Non-pigmented ciliary epithelial cell (primary cell): ENCODE measurements at places on chromosomes 4 and X.

DNA sequence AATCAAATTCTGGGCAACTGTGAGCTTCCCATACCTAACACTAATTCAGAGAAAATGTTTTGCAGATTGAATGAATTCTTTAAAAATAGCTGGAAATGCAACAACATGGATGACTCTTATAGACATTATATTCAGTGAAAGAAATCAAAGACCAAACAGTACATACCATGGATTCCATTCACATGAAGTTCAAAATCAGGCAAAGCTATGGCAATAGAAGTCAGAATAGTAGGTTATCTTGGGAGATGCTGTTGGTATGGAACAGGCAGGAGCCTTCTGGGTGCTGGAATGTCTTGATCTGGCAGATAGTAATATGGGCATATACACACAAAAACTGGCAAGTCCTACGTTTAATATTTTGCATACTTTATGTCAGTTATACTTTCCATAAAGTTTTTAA is 25.5 kb upstream of the CBLL2 start:
- peak; percentile 15 for DNase-seq

DNA sequence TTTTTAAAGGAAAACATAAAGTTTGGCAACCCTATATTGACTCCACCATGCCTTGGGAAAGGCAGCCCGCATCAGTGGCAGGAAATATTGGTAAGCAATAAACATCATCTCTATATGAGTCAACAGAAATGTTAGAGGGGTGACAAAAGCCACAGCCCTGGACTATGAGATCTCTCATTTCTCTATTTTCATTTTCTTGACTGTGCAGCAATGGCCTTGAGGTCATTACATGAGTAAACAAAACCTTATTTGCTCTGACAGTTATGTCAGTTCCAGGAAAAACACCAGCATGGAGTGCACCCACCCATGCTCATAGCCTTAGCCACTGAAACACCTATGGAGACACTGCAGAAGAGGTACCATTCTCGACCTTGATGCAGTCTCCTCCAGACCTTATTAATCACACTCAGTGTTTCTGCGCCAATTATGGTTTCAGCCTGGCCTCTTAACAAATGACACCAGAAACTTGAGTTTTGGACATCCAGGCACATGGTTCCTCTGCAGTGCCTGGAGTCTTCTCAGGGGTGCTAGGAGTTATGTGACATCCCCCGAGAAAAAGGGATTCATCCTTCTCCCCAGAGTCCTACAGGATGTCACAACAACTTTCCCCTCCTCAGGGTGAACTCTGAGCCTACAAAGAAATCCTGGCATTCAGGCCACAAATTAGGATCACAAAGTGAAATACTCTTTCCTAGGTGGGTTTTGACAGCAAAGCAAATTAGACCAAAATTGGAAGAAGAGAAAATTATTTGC is 16.0 kb upstream of the HPGD start:
- DNase-seq: no peak

GRCh38 chrX:31224381-31225012 is 152.7 kb upstream of the FTHL17 start:
- no peak for DNase-seq

GRCh38 chr4:83455281-83456183 is at the start of the genes HELQ and MRPS18C:
Gene HELQ (minus strand): TSS chr4:83455823. CDS start chr4:83455693, 130 bp downstream.
Gene MRPS18C (plus strand): TSS chr4:83456058. CDS start chr4:83456078, 20 bp downstream.
- DNase-seq: peak; percentile 96

DNA sequence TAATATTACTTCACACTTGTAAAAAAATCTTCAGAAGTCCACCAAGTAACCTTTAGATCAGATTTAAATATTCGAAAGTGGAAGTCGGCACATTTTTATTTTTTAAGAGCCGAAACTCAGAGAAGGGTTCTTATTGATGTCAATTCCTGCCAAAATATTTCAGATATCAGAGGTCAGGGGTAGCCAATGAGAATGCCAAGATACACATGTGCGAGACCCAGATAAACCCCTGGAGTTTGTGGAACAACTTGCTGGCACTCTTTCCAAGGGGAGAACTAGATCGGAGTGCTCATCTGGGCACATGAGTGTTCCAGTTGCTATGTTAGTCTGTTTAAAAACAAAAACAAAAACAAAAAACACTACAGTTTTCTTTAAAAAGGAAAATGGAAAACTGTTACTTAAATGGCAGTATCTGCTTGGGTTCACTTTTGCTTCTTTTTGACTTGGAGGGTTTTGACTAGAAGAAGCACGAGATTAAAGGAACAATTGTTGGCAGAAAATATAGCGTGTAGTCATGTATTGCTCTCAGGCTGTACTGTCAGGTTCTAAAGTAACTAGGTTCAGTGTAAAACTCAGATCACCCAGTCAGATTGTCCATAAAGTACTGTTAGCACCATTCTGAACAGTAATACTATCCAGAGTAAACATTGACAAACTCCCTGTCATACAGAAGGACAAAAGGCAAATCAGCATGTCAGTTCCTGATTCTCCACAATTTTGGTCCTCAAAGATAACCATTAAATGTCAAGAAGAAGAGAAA is 188.0 kb upstream of the PACRGL start:
- no peak for DNase-seq

GRCh38 chrX:39975101-39975925 is 122.4 kb downstream of the BCOR start:
- no peak for DNase-seq

DNA sequence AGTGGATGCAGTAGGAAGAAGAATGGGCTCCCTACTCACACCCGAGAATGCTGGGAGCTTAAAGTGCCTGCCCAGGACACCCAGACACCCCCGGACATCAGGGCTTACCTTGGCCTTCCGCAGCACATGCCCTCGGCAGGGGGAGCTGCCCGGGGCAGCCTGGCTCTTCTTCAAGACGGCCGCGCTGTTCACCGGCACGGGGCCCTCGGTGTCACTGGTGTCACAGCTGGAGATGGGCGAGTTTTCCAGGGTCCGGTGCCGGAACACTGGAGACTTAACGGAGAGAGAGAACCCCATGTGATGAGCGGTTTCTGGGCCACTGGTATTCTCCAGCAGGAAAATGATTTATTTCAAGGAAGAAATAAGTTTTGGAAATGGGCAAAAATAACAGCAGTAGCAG is 170.9 kb downstream of the AFAP1 start:
- no peak for DNase-seq

DNA sequence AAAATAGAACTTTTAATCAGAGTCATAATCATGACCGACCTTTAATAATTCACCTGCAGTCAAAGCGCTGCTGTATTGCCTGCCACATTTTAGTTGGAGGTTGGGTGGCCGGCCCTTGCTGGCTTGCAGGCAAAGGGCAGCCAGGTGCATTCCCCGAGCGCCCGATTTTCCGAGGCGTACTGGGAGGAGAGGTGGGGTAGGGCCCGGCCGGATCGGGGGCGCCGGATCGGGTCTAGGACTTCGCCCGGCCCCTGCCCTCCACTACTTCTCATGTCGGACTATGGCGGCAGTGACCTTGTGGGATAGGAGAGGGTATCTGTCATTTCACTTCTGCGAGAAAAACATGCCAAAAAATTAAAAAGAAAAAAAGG is 2.5 kb upstream of the RS1 start:
- DNase-seq: no peak

DNA sequence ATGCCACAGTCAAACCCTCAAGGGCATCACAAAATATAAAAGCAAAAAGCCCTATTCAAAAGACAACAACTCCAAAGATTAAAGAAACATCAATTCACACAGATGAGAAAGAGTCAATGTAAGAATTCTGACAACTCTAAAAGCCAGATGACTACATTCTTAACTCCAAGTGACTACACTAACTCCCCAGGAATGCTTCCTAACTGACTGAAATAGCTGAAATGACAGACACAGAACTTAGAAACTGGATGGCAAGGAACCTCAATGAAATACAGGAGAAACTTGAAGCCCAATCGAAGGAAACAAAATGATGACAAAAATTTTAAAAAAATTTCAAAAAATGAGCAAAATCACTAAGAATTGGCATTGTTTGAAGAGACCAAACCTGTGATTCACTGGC is 1047.6 kb upstream of the PCDH10 start:
- peak; percentile 30 for DNase-seq

DNA sequence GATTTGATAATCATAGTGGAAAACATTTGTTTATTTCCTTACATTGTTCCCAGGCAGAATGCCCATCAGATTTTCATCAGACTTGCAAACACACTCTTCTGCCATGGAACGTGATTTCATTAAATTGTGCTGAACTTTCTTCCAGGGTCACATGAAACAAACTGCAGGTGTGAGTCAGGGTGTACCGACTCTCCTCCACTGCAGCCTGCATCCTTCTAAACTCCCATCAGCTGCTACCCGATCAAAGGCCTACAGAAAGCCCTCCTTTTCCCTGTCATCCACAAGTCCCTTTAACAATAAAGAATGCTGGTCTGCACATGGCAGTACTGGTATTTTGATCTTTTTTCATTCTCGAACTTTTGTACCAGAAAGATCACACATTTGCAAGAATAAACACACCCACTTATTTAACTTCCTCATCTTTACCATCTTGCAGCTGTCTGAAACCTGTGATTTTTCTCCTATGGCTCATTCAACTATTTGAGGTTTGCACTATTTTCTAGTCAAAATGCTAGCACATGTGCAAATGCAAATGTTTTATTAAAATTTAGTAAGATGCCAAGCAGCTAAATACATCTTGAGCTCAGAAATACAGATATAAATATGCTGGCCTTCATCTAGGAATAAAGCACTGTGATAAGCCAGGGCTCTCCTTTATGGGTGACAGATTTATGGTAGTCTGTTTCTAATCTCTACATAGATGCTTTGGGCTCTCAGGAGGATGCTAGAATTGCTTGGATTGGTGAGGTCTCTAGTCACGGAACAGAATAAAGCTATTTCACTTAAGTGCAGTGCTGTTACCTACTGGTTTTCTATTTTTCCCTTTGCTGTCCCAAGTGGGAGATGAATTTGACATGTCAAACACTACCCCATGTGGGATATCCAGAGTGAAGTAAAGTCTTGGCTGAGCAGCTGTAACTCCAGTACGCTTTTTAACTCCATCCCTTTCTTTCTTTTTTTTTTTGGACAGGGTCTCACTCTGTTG is 25.8 kb upstream of the ARHGAP24 start:
- DNase-seq: no peak

GRCh38 chr4:4599481-4600275 is 57.8 kb upstream of the STX18 start:
- DNase-seq: no peak

- no peak for DNase-seq
Measured at GRCh38 chr4:139965789-139966188, 188.2 kb downstream of the MAML3 start.

- no peak for DNase-seq
Measured at GRCh38 chr4:75644095-75644494, 13.8 kb upstream of the CDKL2 start.
